ENCODE measurements at places on chromosomes 11 and 22. TPM values are rescaled to one million over a fixed set of nuclear protein-coding genes. Genes with fewer than 3 reads are reported as not detected.

Gene MISFA
- 3.5 TPM for total RNA-seq

Gene SORL1
- total RNA-seq: 456 TPM

GRCh38 chr22:49138250-49138790 is 689.4 kb downstream of the BRD1 start:
- no peak for DNase-seq
- no peaks in the 10 kb centered on the region for H3K36me3 ChIP-seq
- H3K27ac ChIP-seq: no peak overlapping the region
- H3K27me3 ChIP-seq: no peaks in the 10 kb centered on the region
- no peak overlapping the region for H3K4me3 ChIP-seq

GRCh38 chr11:95156916-95157541 is 67.4 kb downstream of the ENDOD1 start:
- H3K36me3 ChIP-seq: no peaks in the 10 kb centered on the region
- no peak overlapping the region for H3K4me3 ChIP-seq
- no peaks in the 10 kb centered on the region for H3K27me3 ChIP-seq
- no peak for DNase-seq

DNA sequence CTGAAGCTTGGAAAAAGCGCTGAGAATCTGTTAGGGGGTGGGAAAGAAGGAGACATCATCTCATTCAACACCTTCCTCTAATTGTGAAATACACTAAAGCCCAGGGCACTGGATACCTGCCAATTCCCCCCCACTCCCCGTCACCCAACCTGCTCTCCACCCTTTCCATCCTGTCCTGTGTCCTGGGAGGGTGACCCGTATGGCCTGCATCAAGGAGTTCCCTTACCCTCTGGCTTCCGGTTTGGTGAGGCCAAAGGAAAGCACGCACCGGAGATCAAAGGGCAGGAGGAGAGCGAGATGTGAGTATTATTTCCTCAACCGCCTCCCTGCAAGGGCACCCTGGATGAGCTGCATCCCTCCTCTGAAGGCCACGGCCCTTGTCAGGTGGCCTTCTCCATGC is 65.0 kb upstream of the PTPRJ start:
- peaks cover 45% of the 10 kb centered on the region for H3K4me1 ChIP-seq
- H3K36me3 ChIP-seq: no peaks in the 10 kb centered on the region
- no peak overlapping the region for H3K4me3 ChIP-seq
- no peak overlapping the region for H3K27ac ChIP-seq
- no peaks in the 10 kb centered on the region for H3K27me3 ChIP-seq
- peak; percentile 48 for DNase-seq

Gene GSTT2
- not detected for total RNA-seq

- H3K27ac ChIP-seq: no peak overlapping the region
- DNase-seq: no peak
- no peaks in the 10 kb centered on the region for H3K4me1 ChIP-seq
- H3K4me3 ChIP-seq: no peak overlapping the region
Measured at GRCh38 chr11:35003186-35003585, 86.8 kb downstream of the PDHX start.

GRCh38 chr22:29813563-29813962 is 24.5 kb downstream of the ASCC2 start:
- DNase-seq: no peak
- H3K27ac ChIP-seq: no peak overlapping the region
- no peaks in the 10 kb centered on the region for H3K27me3 ChIP-seq

Gene SAA4
- total RNA-seq: not detected

DNA sequence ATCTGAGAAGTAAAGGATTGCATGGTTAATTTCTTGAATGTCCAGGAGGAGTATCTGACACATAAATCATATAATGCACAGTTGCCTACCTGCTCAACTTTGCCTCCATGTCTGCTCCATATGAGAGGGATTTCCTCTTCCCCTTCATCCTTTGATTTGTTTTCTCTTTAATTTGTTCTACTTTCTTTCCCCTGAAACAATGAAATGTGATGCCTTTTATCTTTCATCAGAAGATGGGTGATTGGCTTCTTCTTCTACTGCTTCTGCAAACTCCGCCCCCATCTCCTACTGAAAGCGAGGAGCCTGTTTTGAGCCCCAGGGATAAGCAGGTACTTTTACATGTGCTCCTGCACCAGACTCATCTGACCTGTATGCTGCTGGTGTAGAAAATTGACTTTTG is 9.9 kb upstream of the ETS1 start:
- H3K4me1 ChIP-seq: no peaks in the 10 kb centered on the region
- no peak overlapping the region for H3K4me3 ChIP-seq
- H3K27me3 ChIP-seq: no peaks in the 10 kb centered on the region
- no peaks in the 10 kb centered on the region for H3K36me3 ChIP-seq
- no peak for DNase-seq

GRCh38 chr11:15258433-15259165 is 143.9 kb downstream of the INSC start:
- H3K36me3 ChIP-seq: no peaks in the 10 kb centered on the region
- no peaks in the 10 kb centered on the region for H3K4me1 ChIP-seq
- no peaks in the 10 kb centered on the region for H3K27me3 ChIP-seq
- no peak overlapping the region for H3K27ac ChIP-seq
- H3K4me3 ChIP-seq: no peak overlapping the region

DNA sequence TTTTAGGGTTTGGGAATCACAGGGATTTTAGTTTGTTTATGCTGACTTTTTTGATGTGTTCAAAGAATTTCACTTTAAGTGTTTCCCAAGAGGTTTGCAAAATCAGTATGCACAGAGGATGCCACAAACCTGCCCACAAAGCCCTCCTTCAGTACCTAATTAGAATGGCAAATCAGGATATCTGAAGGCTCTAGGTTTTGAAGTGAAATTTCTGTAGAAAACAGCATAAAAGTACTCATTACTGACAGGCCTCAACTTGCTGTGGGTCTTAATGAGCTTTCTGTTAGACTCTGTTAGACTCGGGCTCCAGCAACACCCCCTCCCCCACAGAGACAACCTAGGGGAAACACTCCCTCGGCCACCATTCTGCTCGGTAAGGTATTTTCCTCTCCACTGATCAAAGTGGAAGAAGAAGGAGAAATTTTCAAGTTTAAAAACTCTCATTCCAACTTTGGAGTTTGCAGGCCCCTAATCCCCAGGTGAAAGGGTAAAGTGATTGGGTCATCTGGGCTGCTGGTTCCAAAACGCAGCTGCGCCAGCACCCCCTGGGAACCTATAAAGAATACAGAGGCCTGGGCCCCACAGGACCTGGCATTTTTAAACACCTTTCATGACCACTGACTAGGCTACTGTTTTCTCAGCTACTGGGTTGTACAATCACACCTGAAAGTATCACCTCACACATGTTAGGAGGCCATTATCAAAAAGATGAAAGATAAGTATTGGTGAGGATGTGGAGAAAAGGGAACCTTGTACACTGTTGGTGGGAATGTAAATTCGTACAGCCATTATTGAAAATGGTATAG is 67.5 kb downstream of the PLEKHA7 start:
- no peak for DNase-seq
- no peak overlapping the region for H3K27ac ChIP-seq
- no peaks in the 10 kb centered on the region for H3K27me3 ChIP-seq
- H3K4me1 ChIP-seq: no peaks in the 10 kb centered on the region
- no peaks in the 10 kb centered on the region for H3K36me3 ChIP-seq

Gene POTEH
- not detected for total RNA-seq

- H3K27ac ChIP-seq: peak overlapping the region; percentile 95
- peak overlapping the region; percentile 54 for H3K4me3 ChIP-seq
- peaks cover 77% of the 10 kb centered on the region for H3K36me3 ChIP-seq
- no peak for DNase-seq
Measured at GRCh38 chr11:65653229-65654225, 9.2 kb downstream of the RELA start.

Gene MS4A6E
- total RNA-seq: not detected

Gene ALDH3B1
- 2.4 TPM for total RNA-seq

DNA sequence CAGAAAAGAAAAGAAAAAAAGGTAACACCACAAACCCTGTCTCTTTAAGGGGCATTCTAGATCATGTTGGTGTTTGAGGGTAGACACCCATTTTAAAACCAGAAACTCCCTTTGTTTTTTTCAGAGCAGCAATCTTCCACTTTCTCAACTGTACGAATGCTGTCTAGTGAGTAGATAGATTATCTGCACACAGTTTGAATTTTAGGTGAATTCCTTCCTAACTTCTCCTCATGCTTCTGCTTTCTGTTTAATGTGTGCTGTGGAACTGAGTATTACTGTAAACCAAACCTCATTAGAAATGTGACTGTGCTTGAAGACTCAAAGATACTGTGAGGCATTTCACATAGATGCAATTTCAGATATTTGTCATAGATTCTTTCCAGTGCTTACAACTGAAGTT is 102.4 kb downstream of the PRMT3 start:
- no peak overlapping the region for H3K27ac ChIP-seq
- no peak for DNase-seq
- no peaks in the 10 kb centered on the region for H3K27me3 ChIP-seq
- no peaks in the 10 kb centered on the region for H3K36me3 ChIP-seq
- H3K4me3 ChIP-seq: no peak overlapping the region

DNA sequence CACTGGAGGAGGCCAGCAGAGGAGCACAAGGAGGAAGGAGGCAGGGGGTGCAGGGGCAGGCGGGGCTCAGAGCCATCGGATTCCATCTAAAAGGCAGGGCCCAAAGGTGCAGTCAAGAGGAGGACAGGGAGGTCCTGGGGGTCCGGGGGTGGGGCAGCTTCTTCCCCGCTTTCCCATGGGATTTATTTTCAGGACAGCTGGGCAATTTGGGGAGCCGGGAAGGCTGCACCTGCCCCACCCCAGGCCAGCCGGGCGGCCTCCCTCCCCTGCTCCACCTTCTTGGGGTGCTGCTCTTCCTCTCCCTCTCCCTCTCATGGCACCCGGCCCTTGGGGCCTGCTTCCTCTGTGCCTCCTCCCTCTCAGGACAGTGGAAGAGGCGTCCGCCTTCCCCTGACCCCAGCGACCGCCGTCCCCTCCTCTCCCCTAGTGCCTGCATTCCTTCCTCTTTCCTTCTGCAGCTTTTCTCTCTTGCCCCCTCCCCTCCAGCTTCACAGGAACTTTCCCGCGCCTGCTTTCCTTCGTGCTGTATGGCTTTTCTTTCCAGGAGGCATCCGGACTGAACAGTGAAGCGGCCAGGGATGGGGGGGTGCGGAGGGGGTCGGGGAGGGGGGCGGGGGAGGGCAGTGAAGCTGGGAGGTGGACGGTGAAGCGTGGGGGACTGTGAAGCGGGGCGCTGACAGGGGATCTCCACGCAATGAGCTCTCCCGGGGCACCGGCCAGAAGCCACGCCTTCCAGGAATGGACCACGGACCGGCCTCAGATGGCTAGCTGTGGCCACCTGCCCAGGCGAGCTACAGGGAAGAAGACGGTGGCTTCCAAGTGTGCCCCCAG is 26.9 kb downstream of the APOBEC3H start:
- no peaks in the 10 kb centered on the region for H3K36me3 ChIP-seq
- peaks cover 3% of the 10 kb centered on the region for H3K4me1 ChIP-seq
- no peak overlapping the region for H3K27ac ChIP-seq
- no peak for DNase-seq
- H3K4me3 ChIP-seq: no peak overlapping the region

Gene C11orf58
- 109 TPM for total RNA-seq

Gene OR6T1
- not detected for total RNA-seq

- H3K36me3 ChIP-seq: no peaks in the 10 kb centered on the region
- peak overlapping the region; percentile 2 for H3K4me3 ChIP-seq
- peaks cover 20% of the 10 kb centered on the region for H3K4me1 ChIP-seq
- DNase-seq: peak; percentile 90
- peaks cover 2% of the 10 kb centered on the region for H3K27me3 ChIP-seq
- peak overlapping the region; percentile 35 for H3K27ac ChIP-seq
Measured at GRCh38 chr22:36853407-36854099, 7.3 kb upstream of the NCF4 start.

- H3K27ac ChIP-seq: no peak overlapping the region
- no peak for DNase-seq
- no peaks in the 10 kb centered on the region for H3K36me3 ChIP-seq
- no peaks in the 10 kb centered on the region for H3K27me3 ChIP-seq
- H3K4me3 ChIP-seq: no peak overlapping the region
Measured at GRCh38 chr11:92308366-92308765, 83.7 kb downstream of the FAT3 start.

Gene TRPT1
- 30.8 TPM for total RNA-seq

- no peak overlapping the region for H3K27ac ChIP-seq
- H3K4me1 ChIP-seq: no peaks in the 10 kb centered on the region
- DNase-seq: no peak
- H3K27me3 ChIP-seq: no peaks in the 10 kb centered on the region
- H3K4me3 ChIP-seq: no peak overlapping the region
- H3K36me3 ChIP-seq: peaks cover 3% of the 10 kb centered on the region
Measured at GRCh38 chr22:36764641-36765040, 11.3 kb downstream of the IFT27 start.

Gene OTUB1
- 73.6 TPM for total RNA-seq

Gene ACO2
- total RNA-seq: 89.5 TPM

Gene MS4A10
- not detected for total RNA-seq

DNA sequence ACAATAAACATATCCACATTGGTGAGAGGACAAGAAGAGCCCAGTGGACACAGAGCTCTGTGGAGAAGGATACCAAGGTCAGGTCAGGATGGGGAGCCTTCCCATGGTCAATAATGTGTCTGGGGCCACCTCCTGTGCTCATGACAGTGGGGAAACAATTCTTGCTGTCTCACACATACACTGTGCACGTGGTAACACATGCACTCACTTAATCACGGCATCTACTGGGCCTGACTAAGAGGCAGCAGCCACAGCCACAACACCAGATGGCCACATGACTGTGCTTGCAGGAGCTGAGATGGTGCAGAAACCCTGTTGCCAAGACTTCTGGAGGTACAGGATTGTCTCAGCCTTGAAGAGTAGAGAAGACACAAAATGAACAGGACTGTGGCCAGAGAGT is 28.6 kb downstream of the C22orf42 start:
- H3K27me3 ChIP-seq: no peaks in the 10 kb centered on the region
- H3K27ac ChIP-seq: no peak overlapping the region
- H3K36me3 ChIP-seq: no peaks in the 10 kb centered on the region
- no peak for DNase-seq
- H3K4me1 ChIP-seq: no peaks in the 10 kb centered on the region

Gene STK33
- 0.24 TPM for total RNA-seq

Gene GAS2
- 2.5 TPM for total RNA-seq

- DNase-seq: no peak
- H3K4me1 ChIP-seq: no peaks in the 10 kb centered on the region
- H3K27me3 ChIP-seq: no peaks in the 10 kb centered on the region
- peaks cover 86% of the 10 kb centered on the region for H3K36me3 ChIP-seq
- H3K4me3 ChIP-seq: no peak overlapping the region
- no peak overlapping the region for H3K27ac ChIP-seq
Measured at GRCh38 chr11:95831198-95831883, 41.0 kb downstream of the CEP57 start.
